ENCODE measurements at places on chromosomes 2 and 18.

- DNase-seq, result no peak
Measured at GRCh38 chr2:237488901-237489860, 2.1 kb downstream of the MLPH start.

- no peak for DNase-seq
Measured at GRCh38 chr18:79631761-79632446, 47.7 kb upstream of the CTDP1 start.

DNA sequence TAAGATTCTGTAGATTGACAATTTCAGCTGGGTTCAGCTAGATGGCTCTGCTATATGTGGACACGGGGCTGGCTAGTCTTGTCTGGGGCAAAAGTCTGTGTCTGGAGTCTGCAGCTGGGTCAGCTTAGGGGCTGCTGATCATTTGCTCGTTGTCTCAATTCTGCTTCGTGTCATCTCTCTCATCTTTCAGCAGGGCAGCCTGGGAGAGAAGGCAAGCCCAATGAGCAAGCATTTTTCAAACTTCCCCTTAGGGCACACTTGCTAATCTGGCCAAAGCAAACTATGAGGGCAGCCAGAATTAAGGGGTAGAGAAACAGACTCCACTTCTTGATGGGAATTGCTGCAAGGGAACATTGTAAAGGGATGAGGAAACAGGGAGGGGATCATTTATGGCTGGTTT is 462.6 kb downstream of the SLC4A3 start:
- DNase-seq, result no peak

DNA sequence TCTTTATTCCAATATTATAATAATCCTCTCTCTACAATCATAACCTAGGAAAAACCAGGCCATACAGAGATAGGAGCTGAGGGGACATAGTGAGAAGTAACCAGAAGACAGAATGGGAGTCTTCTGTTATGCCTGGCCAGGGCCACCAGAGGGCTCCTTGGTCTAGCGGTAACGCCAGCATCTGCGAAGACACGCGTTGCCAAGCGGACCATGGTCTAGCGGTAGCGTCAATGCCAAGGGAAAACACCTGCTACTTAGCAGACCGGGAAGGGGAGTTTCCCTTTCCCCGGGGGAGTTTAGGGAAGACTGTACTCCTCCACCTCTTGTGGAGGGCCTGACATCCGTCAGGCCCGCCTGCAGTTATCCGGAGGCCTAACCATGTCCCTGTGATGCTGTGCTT is 36.6 kb downstream of the ARL6IP6 start:
- no peak for DNase-seq

DNA sequence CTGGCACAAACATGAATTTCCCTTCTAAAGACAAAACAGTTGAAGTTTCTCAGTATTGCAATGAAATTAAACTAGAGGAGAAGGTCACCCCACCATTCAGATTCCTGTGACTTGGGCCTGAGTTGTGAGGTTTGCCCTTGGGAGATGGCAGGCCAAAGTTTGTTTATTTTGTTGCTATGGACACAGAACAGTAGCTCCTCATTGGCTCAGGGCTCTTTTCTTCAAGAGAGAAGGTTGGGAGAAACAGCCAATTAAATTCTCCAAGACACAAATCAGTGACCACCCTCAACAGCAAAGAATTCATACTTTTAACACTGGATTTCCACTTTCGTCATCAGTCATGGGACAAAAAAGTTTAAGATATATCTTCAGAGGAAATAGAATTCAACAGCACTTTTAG is at the start of gene FLACC1:
FLACC1 (minus strand) TSS at position 125 of the 400 bp plus-strand sequence. CDS start 5,941 bp downstream, outside the sequence.
- DNase-seq, result no peak

GRCh38 chr2:186755066-186755465 is 61.2 kb downstream of the FAM171B start:
- DNase-seq, result no peak

DNA sequence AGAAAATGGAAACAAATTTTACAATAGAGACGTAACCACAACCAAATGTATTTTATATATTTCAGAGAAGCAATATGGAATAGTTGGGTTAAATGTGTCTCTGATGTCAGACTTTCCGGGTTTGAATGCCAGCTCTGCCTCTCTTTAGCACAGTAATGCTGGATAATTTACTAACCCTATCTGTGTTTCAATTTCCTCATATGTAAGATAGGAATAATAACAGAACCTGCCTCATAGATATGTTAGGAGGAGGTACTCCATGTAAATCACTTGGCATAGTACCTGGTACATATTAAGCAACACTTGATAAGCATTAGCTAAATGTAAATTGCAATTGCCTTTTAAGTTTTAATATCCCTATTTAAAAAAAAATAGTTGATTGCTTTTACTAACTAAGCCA is 231.3 kb upstream of the ZC3H15 start:
- DNase-seq, result no peak

GRCh38 chr2:119008108-119008507 is 66.1 kb downstream of the MARCO start:
- DNase-seq, result no peak

- no peak for DNase-seq
Measured at GRCh38 chr2:19380532-19380931, 22.1 kb upstream of the OSR1 start.

DNA sequence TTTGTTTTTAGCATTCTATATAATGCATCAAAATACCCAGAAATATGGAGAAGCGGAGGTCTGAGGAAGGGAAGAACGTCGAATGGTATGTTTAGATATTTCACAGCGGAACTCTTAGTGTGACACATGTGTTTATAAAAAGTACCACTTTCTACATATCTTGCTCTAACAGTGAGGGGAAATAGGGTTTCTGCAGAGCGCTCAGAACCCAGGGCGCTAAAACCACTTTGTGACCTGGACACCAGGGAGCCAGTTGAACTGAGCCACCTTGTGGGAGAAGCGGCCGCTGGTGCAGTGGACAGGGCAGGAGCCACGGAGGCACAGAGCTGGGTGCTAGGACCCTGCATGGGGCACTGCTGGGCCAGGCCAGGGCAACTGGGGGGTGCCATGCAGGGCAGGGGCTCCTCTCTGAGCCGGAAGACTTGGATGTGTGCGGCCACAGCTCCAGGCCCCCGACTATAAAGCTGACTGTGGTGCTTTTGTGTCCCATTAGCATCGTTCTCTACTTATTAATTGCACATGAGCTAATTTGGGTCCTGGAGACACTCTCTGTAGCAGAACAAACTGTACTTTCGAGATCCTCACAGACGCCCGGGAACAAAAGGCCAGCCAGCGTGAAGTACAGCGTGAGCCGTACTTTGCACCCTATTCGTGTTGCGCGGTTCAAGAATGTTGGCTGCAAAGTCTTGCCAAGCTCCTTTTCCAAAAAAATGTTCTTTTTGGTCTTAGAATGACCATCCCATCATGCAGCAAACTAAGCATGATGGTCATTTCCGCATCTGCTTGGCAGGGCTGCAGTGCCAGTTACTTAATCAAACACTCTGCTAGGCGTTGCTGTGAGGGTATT is 151.9 kb upstream of the ALKAL2 start:
- DNase-seq, result no peak

GRCh38 chr2:3116371-3116770 is 261.2 kb downstream of the EIPR1 start:
- DNase-seq, result no peak

DNA sequence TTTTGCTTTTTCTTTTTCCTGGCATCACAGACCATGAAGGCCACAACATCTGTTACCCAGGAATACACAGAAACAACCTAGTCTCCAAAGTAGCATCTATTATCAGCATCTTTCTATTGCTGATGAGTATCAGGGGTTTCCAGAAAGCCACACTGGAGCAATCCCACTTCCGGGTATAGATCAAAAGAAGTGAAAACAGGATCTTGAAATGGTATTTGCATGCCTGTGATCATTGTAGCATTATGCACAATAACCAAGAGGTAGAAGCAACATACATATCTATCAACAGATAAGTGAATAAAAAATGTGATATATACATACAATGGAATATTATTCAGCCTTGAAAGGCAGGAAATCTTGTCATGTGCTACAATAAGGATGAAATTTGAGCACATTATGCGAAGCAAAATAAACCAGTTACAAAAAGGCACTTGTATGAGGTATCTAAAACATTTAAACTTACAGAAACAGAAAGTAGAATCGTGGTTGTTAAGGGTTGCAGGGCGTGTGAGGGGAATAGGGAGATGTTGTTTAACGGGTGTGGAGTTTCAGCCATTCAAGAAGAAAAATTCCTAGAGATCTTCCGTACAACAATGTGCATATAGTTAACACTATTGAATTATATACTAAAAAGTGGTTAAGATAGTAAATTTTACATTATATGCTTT is 115.1 kb downstream of the KCNE4 start:
- DNase-seq, result no peak

DNA sequence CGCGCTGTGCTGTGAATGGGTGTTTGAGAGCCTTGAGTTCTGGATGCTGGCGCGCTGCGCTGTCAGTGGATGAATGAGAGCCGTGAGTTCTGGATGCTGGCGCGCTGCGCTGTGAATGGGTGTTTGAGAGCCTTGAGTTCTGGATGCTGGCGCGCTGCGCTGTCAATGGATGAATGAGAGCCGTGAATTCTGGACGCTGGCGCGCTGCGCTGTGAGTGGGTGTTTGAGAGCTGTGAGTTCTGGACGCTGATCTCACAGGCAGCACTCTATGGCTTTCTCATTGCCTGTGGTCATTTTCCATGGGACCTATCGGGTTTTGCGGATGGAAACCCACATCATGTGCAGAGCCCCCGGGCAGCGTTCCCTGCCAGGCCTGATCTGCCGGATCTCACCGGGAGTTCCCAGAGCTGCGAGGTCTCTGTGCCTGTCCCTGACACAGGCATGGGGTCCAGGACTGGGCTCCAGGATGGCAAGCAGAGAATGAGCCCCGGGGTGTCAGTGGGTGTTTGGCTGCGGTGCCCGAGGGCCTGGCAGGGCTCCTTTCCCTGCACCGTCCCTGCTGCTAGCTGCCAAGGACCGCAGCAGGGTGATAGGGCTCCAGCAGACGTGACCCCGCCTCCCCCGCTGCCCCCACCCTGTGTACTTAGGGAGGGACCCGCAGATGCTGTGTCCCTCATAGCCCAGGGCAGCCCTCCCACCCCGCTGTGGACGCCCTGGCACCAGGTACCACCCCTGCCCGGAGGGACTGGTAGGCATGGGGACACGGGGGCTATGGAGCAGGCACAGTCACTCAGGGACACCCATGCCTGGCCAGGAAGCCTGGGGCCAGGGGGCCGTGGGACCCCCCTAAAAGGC is 9.7 kb downstream of the PDCD1 start:
- DNase-seq, result no peak

DNA sequence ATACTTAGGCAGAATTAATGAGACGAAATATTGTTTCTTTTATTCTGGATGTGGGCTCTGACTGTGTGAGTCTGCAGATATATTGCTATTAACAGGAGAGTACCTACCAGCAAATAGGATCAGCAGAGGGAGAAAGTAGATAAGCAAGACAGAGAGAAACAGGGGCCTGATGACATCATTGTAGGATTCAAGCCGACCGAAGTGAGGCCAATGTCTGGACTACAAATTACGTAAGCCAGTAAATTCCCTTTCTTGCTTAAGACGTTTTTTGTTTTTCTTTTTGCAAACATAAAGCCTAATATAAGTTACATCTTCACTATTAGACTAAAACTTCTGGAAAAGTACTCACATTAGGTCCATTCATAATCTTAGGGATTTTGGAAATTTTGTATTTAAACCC is 21.4 kb upstream of the PTPRM start:
- DNase-seq, result no peak

- DNase-seq, result no peak
Measured at GRCh38 chr18:55786651-55787272, 198.8 kb upstream of the TCF4 start.

DNA sequence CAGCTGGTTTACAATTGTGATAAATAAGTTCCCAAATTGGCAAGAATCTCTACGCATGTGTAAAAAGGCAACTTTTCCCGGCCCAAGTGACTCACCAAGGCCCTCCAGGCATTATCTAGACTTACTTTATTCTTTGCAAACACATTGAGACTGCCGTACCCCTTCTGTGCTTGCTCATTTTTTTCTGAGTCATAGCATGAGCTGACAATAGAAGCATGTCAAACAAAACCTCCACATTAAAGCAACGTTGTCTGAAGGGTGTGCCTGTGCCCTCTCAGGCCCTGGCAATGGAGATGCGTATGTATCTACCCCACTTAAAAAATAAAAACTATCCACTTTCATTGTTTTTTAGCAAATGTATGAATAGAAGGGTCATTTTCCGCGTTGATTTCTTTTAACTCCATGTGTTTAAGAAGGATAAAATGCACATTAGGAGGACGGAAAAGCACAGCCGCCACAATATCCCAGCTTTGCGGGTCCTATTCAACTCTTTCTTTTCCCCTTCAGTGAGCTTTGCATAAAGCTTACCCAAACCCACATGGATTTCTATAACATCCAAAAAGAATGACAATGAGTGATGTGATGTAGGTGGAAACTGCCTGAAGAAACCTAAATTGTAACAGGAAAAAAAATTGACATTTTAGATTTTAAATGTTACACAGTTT is 298.2 kb downstream of the CDCA7 start:
- DNase-seq, result no peak

- no peak for DNase-seq
Measured at GRCh38 chr2:72082021-72082601, 65.6 kb downstream of the CYP26B1 start.

GRCh38 chr2:29053223-29053622 is 21.1 kb downstream of the PCARE start:
- DNase-seq, result no peak

- no peak for DNase-seq
Measured at GRCh38 chr18:46301081-46301480, 196.9 kb downstream of the HAUS1 start.

DNA sequence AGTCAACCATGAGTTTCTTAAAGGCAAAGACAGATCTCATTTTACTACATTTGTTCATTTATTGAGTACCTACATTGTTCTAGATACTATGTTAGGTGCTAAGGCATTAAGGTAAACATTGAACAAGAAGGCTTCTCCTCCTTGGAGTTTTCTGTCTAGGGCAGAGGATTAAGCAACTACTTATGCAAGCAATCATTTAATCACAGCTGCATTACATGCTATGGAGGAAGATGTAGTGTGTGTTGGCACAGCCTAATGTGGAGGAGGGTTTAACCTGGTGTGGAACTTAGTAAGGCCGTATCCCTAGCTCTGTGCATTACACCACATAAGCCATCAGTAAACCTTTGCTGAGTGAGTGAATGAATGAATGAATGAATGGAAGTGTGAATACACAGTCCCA is 106.5 kb upstream of the MAP3K20 start:
- no peak for DNase-seq

GRCh38 chr2:180208841-180209240 is 201.7 kb upstream of the CWC22 start:
- DNase-seq, result no peak

GRCh38 chr2:62408241-62408677 is 97.7 kb downstream of the TMEM17 start:
- DNase-seq, result no peak

- DNase-seq, result no peak
Measured at GRCh38 chr2:160356485-160356884, 137.1 kb downstream of the RBMS1 start.

- DNase-seq, result no peak
Measured at GRCh38 chr18:31149351-31149750, 13.3 kb downstream of the DSC1 start.

DNA sequence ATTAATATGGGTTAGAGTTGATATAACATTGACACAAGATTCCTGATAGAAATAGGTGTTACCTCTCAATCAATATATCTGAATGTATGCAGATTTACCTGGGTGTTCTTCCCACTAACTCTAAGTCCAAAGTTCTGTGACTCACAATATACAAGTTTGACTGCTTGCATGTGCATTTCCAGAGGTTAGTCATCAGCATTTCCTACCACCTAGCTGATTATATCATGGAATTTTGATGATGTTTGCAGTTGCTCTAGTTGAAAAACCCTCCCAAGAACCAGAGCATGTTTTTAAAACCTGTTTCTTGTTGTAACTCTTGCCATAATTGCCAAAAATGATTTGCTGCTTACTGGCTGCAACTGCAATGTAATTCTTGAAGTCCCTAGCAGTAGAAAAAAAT is 15.0 kb upstream of the DSG1 start:
- DNase-seq, result no peak

- no peak for DNase-seq
Measured at GRCh38 chr18:77131100-77131651, 1.4 kb downstream of the MBP start.

Data from NCI-H1694 (cell line).